T-helper 17 cell (primary cell): ENCODE measurements at places on chromosomes 4 and X.
A peak's percentile ranks its signal among the peaks of the same experiment; 100 is the strongest.

DNA sequence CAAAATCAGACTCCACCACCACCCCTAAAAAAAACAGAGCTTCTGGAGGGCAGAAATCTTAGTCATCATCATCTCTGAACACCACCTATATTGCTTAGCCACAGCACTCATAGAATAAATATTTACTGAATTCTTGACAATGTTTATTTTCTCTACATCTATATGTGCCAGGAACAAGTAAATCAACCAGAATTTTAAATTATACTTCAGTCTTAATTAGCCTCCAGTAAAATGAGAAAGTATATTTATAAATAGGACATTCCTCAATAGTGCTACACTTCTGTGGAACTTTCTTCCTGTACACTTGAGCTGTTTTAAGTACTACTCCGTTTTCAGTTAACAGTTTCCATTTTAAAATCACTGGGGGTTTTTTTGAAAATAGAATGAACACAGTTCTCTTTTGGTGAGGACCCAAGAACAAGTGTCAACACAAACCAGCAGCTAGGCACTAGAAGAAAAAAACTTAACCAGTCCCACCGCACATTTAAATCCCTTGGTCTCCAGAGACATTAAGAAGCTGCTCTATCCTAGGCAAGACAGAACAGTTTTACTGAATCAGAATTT lies 25.5 kb downstream of the SMIM14 start:
- peaks cover 3% of the 10 kb centered on the region for H3K4me1 ChIP-seq
- no peak overlapping the region for H3K27ac ChIP-seq
- DNase-seq, result no peak
- H3K36me3 ChIP-seq, result peaks cover 10% of the 10 kb centered on the region
- no peaks in the 10 kb centered on the region for H3K27me3 ChIP-seq

DNA sequence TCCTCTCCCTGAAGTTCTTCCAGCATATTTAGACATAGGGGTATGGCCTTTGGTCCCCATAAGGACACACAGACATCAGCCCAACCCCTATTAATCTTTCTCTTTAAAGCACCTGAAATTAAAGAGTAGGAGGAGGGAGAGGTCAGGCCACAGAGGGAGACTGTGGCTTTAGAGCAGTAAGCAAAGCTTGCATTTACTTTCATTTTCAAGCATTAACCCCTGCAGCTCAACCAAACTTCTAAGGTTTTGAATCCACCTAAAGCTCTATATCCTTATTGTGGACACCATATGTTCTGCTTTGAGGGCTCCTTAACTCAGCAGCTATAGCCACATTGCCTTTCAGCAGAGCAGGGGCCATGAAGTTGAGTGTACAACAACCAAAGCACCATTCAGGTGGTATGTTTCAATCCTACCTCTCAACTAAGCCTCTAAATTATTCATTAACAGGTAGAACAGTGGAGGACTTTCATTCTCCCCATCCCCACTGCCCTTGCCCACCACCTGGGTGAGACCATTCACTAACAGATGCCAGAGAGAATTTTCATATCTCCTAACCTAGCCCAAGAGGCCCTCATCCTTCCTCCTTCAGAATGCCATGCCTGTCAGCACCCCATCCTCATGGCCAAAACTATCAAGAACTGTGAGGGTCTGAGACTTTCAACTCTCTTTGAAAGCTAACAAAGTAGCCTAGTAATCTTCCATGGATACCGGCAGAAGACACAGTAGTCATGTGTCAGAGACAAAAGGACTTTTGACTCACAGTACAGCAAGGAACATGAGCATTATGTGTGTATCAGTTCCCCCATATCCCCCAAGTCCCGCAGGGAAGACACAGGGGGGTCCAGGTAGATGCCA lies 20.8 kb downstream of the LIN54 start:
- peak overlapping the region; percentile 84 for H3K4me3 ChIP-seq
- peaks cover 16% of the 10 kb centered on the region for H3K4me1 ChIP-seq
- no peak for DNase-seq
- no peaks in the 10 kb centered on the region for H3K27me3 ChIP-seq
- peak overlapping the region; percentile 89 for H3K27ac ChIP-seq

- no peak for DNase-seq
- H3K4me3 ChIP-seq, result no peak overlapping the region
- H3K36me3 ChIP-seq, result no peaks in the 10 kb centered on the region
- H3K27me3 ChIP-seq, result no peaks in the 10 kb centered on the region
Observed at GRCh38 chr4:180828455-180829018, 1414.7 kb upstream of the TENM3 start.

DNA sequence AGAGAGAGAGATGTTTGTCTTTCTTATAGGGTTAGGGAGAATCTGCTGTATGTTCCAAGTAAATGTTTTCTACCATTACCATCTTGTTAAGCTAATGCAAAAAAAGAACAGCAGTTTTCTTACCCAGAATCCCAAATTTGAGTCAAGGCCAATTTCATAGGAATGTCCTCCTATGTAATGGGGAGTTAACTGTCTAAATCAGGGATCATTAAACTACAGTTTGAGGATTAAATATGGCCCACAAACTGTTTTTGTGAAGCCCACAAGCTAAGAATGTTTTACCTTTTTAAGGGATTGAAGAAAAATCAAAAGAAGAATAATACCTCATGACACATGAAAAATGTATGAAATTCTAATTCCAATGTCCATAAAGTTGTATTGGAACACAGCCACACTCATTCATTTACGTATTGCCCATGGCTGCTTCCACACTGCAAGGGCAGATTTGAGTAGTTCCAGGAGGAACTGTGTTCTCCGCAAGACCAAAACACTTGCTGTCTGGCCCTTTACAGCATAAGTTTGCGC lies 113.2 kb upstream of the SPRY1 start:
- no peak for DNase-seq
- no peak overlapping the region for H3K4me3 ChIP-seq
- H3K27me3 ChIP-seq, result no peaks in the 10 kb centered on the region
- H3K4me1 ChIP-seq, result no peaks in the 10 kb centered on the region

DNA sequence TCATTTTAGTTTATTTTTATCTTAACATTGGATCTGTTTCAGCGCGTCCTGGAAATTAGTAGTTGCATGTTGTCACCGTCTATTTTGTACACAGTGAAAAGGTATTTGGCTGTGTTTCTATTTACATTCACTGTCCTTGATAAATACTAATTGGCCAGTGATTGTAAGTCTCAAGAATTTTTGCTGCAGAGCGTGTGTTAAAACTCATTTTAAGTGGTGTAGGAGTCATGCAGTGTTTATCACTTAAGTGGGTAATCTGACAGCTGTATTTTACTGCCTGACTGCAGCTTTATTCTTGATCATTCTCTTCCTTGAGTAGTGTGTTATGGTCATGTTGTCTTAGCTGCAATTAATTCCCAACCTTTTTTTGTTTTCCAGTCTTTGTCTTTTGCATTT lies 9.8 kb downstream of the GUCY1A1 start:
- H3K4me1 ChIP-seq, result no peaks in the 10 kb centered on the region
- no peak overlapping the region for H3K4me3 ChIP-seq
- no peak overlapping the region for H3K27ac ChIP-seq
- no peaks in the 10 kb centered on the region for H3K36me3 ChIP-seq
- DNase-seq, result no peak
- peaks cover 27% of the 10 kb centered on the region for H3K27me3 ChIP-seq

GRCh38 chrX:13257223-13258051 lies 62.4 kb downstream of the ATXN3L start:
- no peak overlapping the region for H3K27ac ChIP-seq
- H3K4me1 ChIP-seq, result peaks cover 2% of the 10 kb centered on the region
- H3K27me3 ChIP-seq, result no peaks in the 10 kb centered on the region

DNA sequence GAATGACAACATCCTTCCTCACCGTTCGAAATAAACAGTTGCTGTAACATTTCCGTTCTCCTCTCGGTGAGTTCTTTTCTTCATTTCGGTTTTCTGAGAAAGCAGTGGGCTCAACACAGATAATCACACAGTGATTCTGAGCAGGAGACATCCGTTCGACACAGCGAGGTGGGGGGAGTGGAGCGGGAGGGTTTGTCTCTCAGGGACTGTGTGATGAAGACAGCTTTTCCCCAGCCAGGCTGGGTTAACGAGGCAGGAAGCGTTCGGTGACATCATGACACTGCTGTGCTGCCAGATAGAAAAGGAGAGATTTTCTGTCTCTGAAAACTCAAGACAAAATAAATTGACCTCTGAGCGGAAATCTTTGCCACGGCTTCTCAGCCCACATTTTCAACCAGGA lies 119.3 kb downstream of the CRLF2 start:
- no peak for DNase-seq
- no peak overlapping the region for H3K27ac ChIP-seq
- H3K4me1 ChIP-seq, result peaks cover 2% of the 10 kb centered on the region
- no peaks in the 10 kb centered on the region for H3K27me3 ChIP-seq

- H3K36me3 ChIP-seq, result no peaks in the 10 kb centered on the region
- H3K27ac ChIP-seq, result no peak overlapping the region
- no peak for DNase-seq
- H3K4me1 ChIP-seq, result peaks cover 6% of the 10 kb centered on the region
- no peak overlapping the region for H3K4me3 ChIP-seq
Observed at GRCh38 chr4:15958562-15958961, 4.4 kb downstream of the FGFBP2 start.

GRCh38 chrX:44922980-44923379 lies 50.0 kb downstream of the KDM6A start:
- DNase-seq, result no peak
- no peaks in the 10 kb centered on the region for H3K27me3 ChIP-seq
- H3K4me3 ChIP-seq, result peak overlapping the region; percentile 88
- peak overlapping the region; percentile 81 for H3K27ac ChIP-seq

DNA sequence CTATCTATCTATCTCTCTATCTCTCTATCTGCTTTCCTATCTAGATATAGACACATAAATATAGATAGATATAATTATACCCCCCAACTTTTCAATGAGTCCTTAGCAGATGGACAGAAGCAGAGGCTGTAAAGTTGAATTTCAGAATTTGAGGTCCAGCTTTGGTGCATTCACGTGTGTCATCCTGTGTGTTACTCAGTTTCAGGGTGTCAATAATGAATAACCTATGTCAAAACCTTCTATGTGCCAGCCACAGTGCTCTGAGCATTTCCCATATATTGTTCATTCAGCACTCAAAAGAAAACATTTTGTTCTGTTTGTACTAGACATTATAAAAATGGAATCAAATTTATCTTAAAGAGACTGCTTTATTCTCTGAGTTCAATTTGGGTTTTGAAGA lies 310.0 kb downstream of the ARHGAP24 start:
- H3K27me3 ChIP-seq, result no peaks in the 10 kb centered on the region
- no peak for DNase-seq
- no peak overlapping the region for H3K27ac ChIP-seq
- no peak overlapping the region for H3K4me3 ChIP-seq
- no peaks in the 10 kb centered on the region for H3K36me3 ChIP-seq

GRCh38 chr4:14646831-14647230 lies 355.4 kb upstream of the CPEB2 start:
- H3K27me3 ChIP-seq, result no peaks in the 10 kb centered on the region
- H3K4me3 ChIP-seq, result no peak overlapping the region
- no peaks in the 10 kb centered on the region for H3K36me3 ChIP-seq
- no peak for DNase-seq
- H3K27ac ChIP-seq, result no peak overlapping the region

DNA sequence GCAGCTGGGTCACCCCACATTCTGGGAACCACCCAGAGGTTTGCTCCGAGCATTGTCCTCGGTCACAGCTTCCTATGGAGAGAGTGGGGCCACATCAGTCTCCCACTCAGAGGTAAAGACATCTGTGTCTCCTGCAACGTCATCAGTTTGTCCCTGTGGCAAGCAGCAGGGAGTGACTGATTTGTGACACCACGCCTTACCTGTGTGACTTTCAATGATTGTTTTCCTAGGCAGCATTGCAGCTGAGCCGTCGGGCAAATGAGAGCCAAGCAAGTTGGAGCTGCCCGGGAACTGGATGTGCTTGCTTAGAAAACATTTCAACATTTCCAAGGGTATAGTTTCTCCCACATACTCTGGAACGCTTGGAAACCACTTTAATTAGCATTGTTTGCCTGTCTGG lies 29.7 kb upstream of the HELT start:
- H3K36me3 ChIP-seq, result no peaks in the 10 kb centered on the region
- H3K27me3 ChIP-seq, result no peaks in the 10 kb centered on the region
- H3K27ac ChIP-seq, result no peak overlapping the region
- no peak overlapping the region for H3K4me3 ChIP-seq

- H3K4me1 ChIP-seq, result peaks cover 37% of the 10 kb centered on the region
- no peaks in the 10 kb centered on the region for H3K27me3 ChIP-seq
- no peak overlapping the region for H3K27ac ChIP-seq
Observed at GRCh38 chr4:7904952-7905915, 34.4 kb downstream of the AFAP1 start.

DNA sequence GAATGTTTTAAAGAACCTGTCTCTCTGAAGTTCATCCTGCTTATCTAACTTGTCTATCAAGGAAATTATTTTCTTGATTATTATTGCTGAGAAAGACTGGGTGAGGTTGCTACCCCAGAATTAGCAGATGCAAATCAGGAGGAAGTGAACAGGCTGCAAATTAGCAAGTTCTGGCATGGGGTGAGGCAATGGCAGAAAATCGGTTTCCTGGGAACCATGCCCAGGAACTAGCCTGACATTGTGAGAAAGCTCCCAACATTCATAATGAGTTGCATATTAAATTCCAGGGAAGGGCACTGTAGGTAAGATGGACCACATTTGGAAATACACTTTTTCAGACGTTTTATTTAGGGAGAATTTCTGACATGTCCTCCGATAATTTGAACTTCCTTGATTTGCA lies 11.6 kb downstream of the ARSF start:
- DNase-seq, result no peak
- H3K4me3 ChIP-seq, result no peak overlapping the region
- no peak overlapping the region for H3K27ac ChIP-seq
- H3K27me3 ChIP-seq, result no peaks in the 10 kb centered on the region
- no peaks in the 10 kb centered on the region for H3K36me3 ChIP-seq
- no peaks in the 10 kb centered on the region for H3K4me1 ChIP-seq

DNA sequence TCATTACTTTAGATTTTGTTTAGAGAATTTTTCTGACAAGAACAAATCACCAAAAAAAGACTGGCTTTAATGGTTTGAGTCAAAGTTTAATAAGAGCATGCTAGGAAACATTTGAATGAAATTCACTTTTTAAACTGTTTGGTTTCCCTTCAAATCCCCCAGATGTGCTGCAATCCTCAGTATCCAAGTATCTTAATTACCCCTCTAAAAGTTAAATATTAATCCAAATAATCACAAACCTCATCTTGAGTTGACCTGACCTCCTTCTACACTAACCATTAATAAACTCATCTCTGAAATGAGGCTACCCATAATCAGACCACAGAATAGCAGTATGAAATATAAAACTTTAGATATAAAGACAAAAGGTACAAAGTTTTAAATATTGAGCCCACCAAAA lies 10.1 kb downstream of the DHX15 start:
- no peak for DNase-seq
- peaks cover 54% of the 10 kb centered on the region for H3K4me1 ChIP-seq
- H3K27me3 ChIP-seq, result no peaks in the 10 kb centered on the region
- H3K27ac ChIP-seq, result peak overlapping the region; percentile 49
- H3K4me3 ChIP-seq, result no peak overlapping the region
- peaks cover 15% of the 10 kb centered on the region for H3K36me3 ChIP-seq

GRCh38 chrX:153941336-153942252 lies 2.8 kb downstream of the RENBP start:
- H3K4me1 ChIP-seq, result peaks cover 6% of the 10 kb centered on the region
- H3K27ac ChIP-seq, result no peak overlapping the region
- H3K36me3 ChIP-seq, result no peaks in the 10 kb centered on the region
- DNase-seq, result no peak
- no peak overlapping the region for H3K4me3 ChIP-seq
- no peaks in the 10 kb centered on the region for H3K27me3 ChIP-seq

- H3K4me1 ChIP-seq, result no peaks in the 10 kb centered on the region
- H3K4me3 ChIP-seq, result no peak overlapping the region
- no peak overlapping the region for H3K27ac ChIP-seq
Observed at GRCh38 chr4:20046179-20046578, 205.5 kb upstream of the SLIT2 start.

GRCh38 chr4:150852216-150852615 lies 162.9 kb downstream of the LRBA start:
- no peak for DNase-seq
- no peak overlapping the region for H3K4me3 ChIP-seq
- no peak overlapping the region for H3K27ac ChIP-seq
- peaks cover 6% of the 10 kb centered on the region for H3K4me1 ChIP-seq
- peaks cover 12% of the 10 kb centered on the region for H3K36me3 ChIP-seq
